A172 (cell line): ENCODE measurements at places on chromosomes 13 and 19. TPM values are rescaled to one million over a fixed set of nuclear protein-coding genes. Genes with fewer than 3 reads are reported as not detected.

C19orf81 gene
- total RNA-seq = 2.1 TPM in 1 of 2 replicates, not detected in the other

ZNF829 gene
- total RNA-seq = 4.3 and 5.4 TPM in 2 replicates

ZNF763 gene
- total RNA-seq = 1.1 TPM in 1 of 2 replicates, not detected in the other

- no peak for DNase-seq
Observed at GRCh38 chr13:26950546-26950945, 190.0 kb upstream of the GPR12 start.

- no peak for DNase-seq
Observed at GRCh38 chr13:40316301-40316700, 350.1 kb downstream of the FOXO1 start.

DNA sequence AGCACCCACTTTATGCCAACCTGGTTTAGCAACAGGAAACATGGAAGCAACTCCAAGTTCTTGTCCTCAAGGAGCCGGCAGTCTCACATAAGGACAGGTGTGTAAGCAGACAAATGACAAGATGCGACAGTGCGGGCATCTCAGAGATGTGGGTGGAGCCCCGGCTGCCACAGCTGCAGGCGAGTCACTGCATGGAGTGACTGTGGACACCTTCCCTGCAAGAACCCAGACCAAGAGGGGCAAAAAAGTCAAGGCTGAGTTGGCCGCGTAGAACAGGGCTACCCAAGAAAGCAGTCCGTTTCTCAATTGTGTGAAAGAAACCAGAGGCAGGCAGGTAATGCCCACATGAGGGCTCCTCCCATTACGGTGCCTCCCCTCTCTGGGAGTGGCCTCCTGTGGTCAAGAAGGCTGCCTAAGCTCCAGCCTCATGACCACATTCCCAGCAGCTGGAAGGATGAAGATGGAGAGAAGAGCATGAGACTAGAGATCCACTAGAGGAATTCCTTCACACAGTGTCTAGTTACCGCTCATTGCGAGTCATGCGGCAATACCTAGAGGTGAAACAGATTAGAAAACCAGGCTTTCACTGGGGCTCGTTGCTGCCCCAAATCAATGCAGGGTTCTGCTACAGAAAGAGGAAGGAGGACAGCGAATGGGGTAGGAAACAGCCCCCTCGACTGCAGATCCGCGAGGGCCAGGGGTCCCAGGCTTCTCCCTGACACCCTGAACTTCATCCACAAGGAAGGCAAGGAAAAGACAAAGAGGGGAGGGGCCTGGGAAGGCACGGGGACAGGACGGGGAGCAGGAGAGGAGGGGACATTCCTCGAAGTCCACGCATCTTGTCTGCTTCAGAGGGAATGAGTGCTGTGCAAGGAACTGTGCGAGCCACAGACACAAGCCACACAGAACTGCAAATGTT lies 80.2 kb downstream of the SPACA7 start:
- no peak for DNase-seq

GRCh38 chr13:51229101-51229719 lies 7.0 kb downstream of the FAM124A start:
- no peak for DNase-seq

DNA sequence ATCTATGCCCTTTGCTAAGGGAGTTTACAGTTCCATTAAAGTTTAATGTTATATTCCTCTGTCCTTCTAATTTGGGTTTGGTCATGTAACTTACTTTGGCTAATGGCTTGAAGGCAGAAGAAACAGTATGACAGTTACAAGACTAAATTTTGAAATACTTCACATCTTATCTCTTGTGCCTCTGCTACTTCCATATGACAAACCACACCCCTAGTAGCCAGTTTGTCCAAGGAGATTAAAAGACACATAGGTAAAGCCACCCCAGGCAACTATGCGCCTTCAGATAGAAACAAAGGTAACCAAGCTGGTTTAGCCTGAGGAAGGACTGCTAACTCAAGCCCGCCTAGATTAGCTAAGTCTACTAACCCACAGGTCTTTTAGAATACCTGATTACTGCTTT lies 273.4 kb upstream of the MIR17HG start:
- no peak for DNase-seq
